ENCODE measurements at places on chromosomes 3 and 15.

DNA sequence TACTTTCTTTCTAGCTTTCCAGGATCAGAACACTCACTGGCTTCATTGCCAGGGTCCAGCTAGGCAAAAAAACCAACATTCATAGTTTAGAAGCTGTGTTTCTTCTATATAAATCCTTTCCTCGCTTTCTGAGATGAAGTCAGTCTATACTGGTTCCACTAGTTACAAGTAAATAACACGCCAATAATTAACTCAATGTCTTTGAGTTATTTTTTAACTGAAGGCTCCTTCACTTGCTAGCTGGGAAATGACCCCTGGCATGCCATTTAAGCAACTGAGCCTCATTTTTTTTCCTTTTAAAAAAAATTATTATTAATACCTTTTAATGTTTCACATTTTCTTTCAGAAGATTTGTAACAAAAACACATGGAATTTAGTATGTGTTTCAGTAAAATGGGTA is 2.1 kb upstream of the CCDC174 start:
- DNase-seq: no peak

DNA sequence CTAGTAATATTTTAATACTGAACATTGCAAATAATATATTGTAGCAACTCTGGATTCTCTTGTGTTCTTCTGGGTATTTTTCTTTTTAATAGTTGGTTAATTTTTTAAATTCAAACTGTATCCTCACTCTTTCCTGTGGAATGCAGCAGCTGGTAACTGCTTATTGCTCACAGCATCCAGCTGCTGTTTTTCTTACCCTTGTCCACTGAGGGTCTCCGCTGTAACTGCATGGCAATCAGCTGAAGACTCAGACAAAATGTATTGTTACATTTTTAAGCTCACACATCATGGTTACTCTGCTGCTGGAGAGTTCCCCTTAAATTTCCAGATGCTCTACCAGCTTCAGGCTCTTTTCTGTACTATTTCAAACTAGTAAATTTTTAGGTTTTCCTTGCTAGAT is 227.6 kb downstream of the MBNL1 start:
- no peak for DNase-seq

DNA sequence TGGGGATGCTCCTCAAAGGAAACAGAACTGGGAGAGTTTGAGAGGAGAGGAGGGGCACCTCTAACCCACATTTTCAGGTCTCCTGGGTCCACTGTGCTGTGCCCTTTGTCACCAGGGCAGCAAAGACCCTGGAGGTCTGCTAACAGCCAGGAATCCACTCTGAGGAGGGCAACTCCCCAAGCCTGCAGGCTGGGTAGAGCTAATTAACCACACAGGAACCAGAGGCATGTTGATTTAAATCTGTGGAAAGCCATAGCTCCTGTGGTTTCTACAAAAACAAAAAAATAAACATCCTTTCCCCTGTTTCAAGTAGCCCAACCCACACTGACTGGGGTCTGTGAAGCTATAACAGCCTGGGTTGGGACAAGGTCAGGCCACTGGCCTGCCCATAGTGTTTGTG is 2.2 kb upstream of the BSN start:
- DNase-seq: no peak

- no peak for DNase-seq
Measured at GRCh38 chr15:69530991-69531664, 78.5 kb downstream of the RPLP1 start.

- DNase-seq: no peak
Measured at GRCh38 chr3:72376956-72377710, 471.1 kb downstream of the SHQ1 start.

GRCh38 chr3:197450810-197451209 is 105.0 kb downstream of the BDH1 start:
- DNase-seq: no peak
